ENCODE measurements at places on chromosomes 4 and X. TPM values are rescaled to one million over a fixed set of nuclear protein-coding genes. Genes with fewer than 3 reads are reported as not detected.

The NAP1L2 gene
- 0.54 TPM for polyA plus RNA-seq

- DNase-seq = no peak
Observed at GRCh38 chr4:183327827-183328226, 5.6 kb upstream of the CLDN24 start.

- DNase-seq = no peak
Observed at GRCh38 chrX:119082278-119082677, 9.5 kb downstream of the CT47C1 start.

DNA sequence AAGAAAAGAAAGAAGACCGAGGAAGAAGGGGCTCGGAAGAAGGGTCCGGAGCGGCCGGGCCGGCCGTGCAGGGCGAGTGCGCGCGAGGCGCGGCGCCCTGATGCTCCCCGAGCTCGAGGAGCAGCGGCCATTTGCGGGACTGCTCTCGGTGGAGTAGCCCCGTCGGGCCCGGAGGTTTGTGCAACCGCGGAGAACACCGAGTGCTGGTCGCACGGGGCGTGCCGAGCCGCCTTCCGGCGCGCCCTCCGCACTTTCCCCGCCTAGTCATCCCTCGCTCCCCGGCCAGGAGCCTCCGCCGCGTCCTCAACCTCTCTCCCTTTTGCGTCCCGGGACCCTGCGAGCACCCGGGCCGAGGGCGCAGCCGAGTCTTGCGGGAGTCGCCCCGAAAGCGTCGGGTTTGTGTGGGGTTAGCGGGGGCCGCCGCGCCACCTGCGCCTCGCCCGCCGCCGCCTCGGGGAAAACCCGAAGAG lies 127.4 kb downstream of the LAS1L start:
- DNase-seq = no peak

- DNase-seq = no peak
Observed at GRCh38 chrX:9983846-9984245, 16.7 kb downstream of the CLDN34 start.

DNA sequence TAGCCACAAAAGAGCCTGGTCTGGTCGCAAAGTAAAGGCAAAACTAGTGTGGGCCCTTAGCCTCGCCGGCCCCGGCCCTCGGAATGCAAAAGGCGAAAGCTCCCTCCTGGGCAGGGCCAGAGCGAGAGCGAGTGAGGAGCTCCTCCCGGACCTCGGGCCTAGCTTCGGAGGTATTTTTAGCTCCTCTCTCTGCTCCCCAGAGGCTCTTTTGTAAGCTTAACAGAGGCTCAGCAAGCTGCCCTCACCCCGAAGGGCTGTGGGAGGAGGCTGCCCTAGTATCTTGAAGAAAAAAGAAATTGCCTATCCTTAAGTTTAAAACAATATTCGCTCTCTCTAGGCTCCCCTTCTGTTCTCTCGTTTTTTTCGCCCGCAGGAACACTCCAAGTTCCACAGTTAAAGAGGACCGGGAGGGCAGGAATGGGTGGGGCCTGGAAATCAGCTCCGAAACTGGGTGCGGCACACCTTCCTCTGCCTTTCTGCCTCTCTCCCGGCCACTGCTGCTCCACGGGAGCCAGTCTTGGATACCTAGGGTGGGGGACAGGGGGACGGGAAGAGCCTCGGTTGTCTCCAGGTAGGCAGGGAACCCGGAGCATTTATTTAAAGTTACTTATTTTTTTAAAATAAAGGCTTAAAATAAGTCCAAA lies 12.1 kb downstream of the HAND2 start:
- DNase-seq = no peak

DNA sequence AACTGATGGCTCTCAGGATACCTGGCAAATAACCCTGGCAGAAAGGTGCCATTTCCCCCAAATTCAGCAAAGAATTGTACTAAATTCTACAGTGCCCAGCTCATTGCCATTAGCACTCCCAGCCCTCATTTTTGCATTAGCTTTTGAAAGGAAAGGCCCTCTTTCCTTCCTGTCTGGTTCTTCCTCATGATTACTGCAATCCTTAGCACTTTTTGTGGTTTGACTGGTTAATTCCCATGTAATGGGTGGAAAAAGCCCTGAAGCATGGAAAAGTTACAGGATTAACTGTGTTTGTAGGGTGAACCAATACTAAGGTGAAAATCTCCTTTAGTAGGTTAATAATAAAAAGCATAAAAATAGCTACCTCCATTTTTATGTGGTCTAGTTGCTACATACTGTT lies 139.5 kb downstream of the NPNT start:
- DNase-seq = no peak

Measured in forelimb muscle (tissue), 1 donor.